Cerebellar nuclear complex (tissue), 1 donor: ENCODE measurements at places on chromosomes 7 and 10.

DNA sequence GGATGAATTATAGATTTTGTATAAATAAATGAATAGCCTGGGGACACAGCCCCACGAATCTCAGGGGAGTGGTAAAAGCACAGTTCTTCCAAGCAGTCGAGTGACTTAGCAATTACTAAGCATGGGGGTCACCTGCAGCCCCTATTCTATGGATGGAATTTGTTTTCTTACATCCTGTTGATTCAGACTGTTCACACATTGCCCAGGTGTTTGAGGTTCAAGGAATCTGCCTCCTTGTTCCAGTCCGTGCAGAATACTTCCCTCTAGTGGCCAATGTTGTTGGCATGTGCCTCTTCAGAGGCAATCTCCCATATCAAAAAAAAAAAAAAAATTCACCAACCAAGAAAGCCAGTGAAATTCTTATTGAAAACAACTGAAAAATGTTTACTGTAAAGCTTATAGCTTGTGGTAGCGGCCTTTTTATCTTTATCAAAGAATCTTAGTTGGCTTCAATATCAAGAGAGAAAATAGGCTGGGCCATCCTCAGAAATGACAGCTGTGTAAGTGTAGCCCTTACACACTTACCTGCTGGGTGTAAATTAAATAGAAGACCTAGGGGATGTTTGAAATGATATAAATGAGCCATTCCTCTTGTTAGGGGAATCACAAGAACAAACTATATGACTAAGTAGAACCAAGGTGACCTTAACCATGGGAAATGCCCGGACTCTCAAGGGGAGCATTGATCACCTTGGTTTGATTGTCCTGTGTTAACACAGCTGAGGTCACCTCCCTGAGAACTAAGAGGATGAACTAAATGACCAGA lies 7.8 kb downstream of the LIPM start:
- no peak for DNase-seq

GRCh38 chr10:99775850-99776249 lies 6.6 kb upstream of the ABCC2 start:
- DNase-seq, result no peak

DNA sequence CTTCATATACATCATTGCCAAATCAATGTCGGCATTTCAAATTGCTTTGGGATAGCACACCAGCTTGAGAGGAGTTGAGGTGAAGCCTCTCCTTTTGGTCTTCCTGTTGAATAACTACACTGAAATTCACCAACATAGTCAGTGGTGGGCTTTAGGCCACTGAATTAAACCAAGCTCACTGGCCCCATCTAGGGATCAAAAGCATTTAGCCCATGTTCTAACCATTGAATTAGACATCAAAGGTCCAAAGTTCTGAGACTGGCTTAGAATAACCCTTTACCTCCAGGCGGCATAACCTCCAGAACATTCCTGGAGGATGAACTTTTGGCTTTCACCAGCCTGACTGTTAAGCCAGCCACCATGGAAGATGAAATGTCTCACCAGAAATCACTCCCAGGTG lies 54.6 kb downstream of the BPGM start:
- no peak for DNase-seq

- no peak for DNase-seq
These were observed 191.5 kb upstream of the CELF2 start for GRCh38 chr10:10826125-10826524.

- no peak for DNase-seq
These were observed 1.5 kb downstream of the PVRIG start for GRCh38 chr7:100221231-100221718.

- no peak for DNase-seq
These were observed 143.1 kb downstream of the DPP6 start for GRCh38 chr7:154195266-154195665.

DNA sequence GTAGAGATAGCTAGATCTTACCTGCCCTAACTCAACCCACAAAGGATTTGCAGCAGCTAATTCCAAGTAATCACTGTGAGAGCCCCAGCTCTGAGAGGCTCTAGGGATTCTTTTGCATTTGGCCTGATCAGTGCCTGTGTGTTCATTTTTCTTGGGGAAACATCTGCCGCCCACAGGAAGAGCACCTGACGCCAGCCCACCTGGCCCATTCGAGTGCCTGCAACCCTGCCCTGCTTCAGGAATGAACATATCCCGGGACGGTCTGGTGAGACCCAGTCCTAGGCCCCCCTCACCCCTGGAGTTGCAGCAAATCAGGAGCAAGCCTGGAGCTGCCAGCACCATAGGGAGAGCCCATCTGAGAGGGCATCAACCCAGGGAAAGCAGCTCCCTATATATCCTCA lies 38.8 kb downstream of the GSDME start:
- DNase-seq, result no peak

- no peak for DNase-seq
These were observed 118.9 kb downstream of the APBB1IP start for GRCh38 chr10:26556748-26557640.

- DNase-seq, result no peak
These were observed 19.9 kb downstream of the CASD1 start for GRCh38 chr7:94529516-94529915.

DNA sequence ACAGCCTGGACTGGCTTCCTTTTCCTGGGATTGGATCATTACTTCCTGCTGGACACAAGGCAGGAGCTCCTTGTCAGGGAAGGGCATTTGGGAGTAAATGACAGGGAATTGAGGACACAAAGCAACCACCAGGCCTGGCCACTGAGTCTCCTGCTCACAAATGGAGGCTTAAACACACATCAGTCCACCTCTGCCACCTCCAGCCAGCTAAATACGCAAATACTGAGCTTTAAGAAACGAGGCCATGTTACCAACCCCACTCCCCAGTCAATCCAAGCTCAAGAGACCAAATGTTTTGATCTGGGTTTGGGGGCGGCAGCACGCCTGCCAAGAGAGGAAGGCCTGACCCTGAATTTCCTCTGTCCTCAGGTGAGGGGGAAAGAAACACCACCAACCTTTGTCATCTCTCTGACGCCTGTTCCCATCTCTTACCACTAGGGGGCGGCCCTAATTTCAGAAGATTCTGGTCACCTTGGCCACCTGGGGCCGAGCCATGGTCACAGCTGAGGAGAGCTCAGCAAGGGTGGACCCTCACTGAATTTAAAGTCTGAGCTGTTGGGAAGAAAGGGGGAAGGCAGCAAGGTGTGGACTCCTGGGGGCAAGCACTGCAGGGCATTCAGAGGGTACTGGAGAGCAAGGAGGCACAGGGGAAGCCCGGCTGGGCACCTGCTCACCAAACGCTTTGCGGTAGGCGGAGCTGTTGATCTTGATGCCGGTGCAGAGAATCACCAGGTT lies 16.5 kb downstream of the AIFM2 start:
- DNase-seq, result peak; percentile 9
